Endothelial cell of umbilical vein (primary cell): ENCODE measurements at places on chromosomes 5 and 9. TPM values are rescaled to one million over a fixed set of nuclear protein-coding genes. Genes with fewer than 3 reads are reported as not detected.
A peak's percentile ranks its signal among the peaks of the same experiment; 100 is the strongest.

DNA sequence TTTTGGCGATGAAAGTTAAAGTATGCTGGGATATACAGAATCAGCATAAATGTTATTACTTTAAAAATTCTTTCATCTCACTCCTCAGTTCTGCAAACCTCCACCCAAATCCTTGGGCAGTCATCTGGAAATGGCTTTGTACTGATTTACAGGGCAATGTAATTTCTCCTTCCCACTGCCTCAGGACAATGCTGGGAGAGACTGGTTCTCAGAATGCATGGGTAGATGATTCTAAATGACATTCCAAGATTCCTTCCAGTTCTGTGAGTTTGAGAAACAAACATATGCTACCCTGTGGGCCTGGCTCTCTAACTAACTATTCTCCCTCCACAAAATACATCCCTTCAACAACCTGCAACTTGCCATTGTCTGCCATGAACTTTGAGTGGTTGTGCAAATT is 7.5 kb upstream of the PSAT1 start:
- no peak for DNase-seq

DNA sequence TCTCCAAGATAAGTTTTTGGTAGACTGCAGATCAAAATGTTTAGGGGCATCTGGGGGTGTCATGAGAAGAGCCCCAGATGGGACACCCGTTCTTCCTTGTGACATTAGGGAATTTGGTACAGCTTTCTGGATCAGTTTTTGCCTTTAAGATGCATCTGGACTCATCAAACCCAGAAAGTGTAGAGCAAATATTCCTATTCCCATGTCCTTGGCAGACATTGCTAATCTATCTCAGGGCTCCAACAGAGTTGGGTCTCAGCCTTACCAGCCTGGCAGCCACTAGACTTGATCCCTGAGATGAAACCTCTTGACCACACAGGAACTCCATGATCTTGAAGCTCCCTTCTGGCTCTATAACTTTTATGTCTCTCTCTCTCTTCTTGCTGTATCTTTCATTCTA is 35.6 kb downstream of the ERGIC1 start:
- DNase-seq: no peak

DNA sequence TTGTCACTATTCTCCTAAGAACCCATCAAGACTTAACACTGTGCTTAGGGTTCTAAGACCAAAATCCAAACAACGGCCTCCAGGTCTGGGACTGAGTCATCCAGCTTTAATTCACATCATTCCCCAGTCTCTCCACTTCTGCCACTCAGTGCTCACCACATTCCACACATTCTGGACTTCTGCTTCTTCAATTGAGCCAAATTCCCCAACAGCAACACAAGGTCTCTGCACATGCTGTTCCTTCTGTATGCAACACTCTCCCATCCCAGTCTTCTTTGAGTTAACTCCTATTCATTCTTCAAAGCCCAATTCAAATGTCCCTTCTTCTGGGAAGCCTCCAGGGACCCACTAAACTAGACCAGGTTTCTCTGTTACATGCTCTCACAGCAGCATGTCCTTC is 97.8 kb downstream of the GPR21 start:
- no peak for DNase-seq

- no peak for DNase-seq
Measured at GRCh38 chr9:31674264-31674663, 710.2 kb upstream of the ACO1 start.

- DNase-seq: no peak
Measured at GRCh38 chr5:178778919-178779318, 48.5 kb upstream of the ZNF354A start.

GRCh38 chr5:180860273-180860886 is 696 bp downstream of the ZFP62 start:
- no peak for DNase-seq

DNA sequence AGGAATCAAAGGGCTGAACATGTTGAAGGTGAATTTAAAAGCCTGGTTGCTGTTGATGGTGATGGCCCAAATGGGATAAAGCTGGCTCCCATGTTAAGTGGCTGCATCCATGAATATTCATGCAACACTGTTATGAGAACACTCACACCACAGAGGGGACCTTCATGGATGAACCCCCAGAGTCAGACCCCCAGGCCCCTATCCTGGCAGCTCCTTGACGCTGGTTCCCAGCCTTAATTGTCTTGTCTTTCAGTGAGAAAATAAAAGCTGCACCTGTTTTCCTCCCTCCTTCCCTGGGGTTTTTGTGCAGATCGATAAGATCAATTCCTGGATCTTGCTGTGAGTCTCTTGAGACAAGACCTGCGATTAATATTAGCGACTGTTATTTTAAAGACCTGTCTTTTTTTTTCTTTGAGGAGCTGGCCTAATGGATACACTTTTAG is 371.7 kb downstream of the ICE1 start:
- no peak for DNase-seq

DNA sequence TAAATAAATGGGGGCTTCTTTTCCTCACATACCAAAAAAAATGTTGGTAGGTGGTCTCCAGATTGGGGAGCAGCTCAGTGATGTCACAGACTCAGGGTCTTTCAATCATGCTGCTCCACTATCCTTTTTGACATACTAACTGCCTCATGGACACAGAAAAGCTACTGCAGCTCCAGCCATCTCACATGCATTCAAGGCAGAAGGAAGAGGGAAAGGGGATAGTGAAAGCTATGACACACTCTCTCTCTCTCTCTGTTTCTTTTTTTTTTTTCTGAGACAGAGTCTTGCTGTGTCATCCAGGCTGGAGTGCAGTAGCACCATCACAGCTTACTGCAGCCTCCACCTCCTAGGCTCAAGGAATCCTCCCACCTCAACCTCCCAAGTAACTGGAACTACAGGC is 7.9 kb upstream of the ADGRD2 start:
- no peak for DNase-seq

- DNase-seq: no peak
Measured at GRCh38 chr9:129907201-129907600, 71.9 kb downstream of the USP20 start.

- no peak for DNase-seq
Measured at GRCh38 chr5:43548358-43548757, 8.5 kb downstream of the PAIP1 start.

DNA sequence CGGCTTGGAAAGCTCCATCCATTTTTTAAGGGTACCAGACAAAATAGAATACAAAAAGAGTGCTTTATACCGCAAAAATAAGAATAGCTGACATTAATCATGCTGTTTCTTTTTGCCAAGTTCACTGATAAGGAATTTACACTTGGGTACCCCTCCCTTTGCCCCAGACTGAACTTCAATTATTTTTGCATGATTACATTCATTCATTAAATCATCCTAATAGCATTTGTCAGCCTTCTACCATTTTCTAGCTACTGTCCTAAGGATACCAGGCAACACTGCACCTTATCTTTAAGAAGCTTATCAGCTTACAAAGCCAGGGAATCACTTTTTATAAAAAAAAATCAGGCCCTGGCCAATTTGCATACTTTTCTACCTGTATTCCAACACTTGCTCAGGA is 48.4 kb downstream of the YIPF5 start:
- DNase-seq: peak; percentile 34

DNA sequence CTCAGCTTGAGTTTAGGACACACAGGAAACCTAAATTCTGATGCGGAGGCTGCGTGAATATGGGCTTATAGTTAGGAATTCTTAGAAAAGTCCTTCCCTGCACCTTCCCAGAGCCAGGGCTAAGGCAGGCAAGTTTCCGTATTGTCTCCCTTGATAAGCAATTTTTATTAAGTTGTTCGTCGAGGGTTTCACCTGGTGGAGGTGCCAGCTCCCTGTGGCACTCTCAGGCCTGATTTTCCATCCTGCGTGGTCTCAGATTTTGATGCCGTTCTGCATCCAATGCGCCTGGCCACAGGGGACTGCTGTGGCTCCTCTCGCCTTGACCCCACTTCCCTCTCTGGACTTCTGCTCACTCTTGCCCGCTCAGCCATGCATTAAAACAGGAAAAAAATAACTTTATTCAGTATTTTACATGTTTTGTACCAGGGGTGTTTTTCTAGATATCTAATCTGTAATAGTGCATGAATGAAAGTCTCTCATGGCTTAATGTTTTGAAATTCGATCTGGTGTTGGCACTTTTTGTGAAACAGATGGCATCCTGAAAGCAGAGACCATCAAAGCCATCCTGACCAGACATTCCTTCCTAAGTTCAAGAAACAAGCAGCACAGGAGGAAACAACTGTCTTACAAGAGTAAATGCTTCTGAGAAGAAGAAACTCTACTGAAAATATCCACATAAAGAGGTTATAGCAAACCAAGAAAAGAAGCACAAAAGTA is 50.7 kb downstream of the TRIP13 start:
- DNase-seq: no peak

GRCh38 chr5:39760385-39761198 is 335.8 kb upstream of the DAB2 start:
- peak; percentile 12 for DNase-seq

- DNase-seq: peak; percentile 14
Measured at GRCh38 chr9:72947984-72948465, 4.8 kb downstream of the ALDH1A1 start.

DNA sequence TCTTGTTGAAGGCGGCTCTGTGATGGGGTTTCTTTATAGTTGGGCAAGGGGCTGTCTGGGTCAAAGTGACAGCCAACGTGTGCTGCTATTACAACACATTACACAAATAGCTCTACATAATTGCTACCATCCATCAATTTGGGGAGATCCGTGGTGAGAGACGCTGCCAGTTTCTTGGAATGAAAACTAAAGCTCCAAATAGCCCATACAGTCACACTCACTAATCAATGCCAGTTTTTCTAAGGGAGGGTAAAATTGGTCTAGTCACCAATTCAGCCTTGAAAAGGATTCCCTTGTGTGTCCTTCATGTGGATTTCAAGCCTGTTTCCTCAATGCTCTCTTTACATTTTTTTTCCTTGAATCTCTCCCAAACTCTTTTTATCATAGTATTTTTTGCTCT is 343.3 kb upstream of the KLF4 start:
- DNase-seq: no peak

- no peak for DNase-seq
Measured at GRCh38 chr5:58961631-58962280, 378.9 kb downstream of the RAB3C start.

DNA sequence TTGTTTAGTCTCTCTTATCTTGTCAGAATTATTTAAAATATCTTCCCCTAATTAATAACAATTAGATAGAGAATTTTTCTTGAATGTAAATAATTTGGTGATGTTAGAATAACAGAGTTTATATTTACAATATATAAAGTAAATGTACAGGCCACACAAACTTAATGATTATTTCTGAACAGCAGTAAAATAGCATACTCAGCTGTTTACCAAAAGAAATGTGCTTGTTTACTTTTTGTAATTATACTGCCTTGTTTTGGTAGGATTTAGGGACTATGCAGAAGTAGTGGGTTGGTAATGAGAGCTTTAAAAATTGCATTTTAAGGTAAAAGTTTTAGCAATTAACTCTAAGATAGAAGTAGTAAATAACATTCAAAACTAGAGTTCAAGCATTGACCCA is 17.4 kb downstream of the NDFIP1 start:
- DNase-seq: no peak

DNA sequence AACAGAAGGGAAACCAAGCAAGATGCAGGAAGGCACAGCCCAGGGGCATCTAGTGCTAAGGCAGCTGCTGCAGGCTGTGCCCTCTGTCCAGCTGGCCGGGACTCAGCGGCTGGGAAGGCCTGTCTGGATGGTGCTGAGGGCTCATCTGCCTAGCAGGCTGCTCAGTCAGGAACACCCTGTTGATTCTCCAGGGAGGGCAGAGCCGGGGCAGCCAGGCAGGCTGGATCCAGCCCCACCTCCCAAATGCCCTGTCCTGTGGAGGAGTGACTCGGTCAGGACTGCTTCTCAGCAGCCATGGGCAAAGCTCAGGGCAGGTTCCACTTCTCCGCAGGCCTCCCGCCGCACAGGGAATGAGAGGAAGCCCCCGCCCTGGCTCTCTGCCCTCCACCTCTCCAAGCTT is 7.8 kb upstream of the LCN9 start:
- no peak for DNase-seq

GRCh38 chr5:178784391-178784790 is 53.9 kb upstream of the ZNF354A start:
- no peak for DNase-seq

DNA sequence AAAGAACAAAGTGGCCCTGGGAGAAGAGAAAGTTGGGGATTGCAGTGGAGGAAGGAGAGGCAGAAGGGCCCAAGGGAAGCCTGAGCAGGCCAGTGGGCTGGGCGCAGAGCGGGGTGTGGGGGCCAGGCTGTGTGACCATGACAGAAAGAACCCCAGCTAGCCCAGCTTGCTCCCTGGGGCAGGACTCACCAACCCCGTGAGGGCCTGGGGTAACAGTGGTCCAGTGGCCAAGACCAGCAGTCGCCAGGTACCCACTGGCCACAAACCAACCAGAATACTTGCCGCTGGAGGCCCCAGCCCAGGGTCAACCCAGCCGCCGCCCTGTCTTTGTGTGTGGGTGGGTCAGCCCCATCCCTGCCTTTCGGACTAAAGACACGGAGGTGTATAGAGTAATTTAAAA is 146.5 kb downstream of the CACNA1B start:
- no peak for DNase-seq

- DNase-seq: no peak
Measured at GRCh38 chr5:77024490-77024889, 5.7 kb upstream of the AGGF1 start.

GRCh38 chr5:35365758-35366157 is 135.5 kb upstream of the PRLR start:
- no peak for DNase-seq

DNA sequence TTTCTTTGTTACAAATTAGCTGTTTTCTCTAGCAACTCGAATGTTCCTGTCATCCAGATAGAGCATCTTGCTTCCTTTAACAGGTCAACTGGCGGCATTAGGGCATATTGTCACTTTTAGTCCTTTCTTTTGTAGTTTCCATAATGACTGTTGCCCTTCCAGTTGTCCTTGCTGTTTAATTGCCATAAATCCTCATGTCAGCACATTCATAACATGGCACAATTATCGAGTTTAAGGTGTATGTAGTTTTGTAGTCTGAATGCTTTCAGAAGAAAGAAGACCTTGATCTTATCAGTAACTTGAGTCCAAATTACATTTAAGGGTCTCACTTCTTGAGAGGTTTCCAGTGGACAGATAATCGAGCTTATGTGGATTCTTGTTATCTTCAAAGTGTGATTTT is 161.7 kb upstream of the CDH12 start:
- no peak for DNase-seq

DNA sequence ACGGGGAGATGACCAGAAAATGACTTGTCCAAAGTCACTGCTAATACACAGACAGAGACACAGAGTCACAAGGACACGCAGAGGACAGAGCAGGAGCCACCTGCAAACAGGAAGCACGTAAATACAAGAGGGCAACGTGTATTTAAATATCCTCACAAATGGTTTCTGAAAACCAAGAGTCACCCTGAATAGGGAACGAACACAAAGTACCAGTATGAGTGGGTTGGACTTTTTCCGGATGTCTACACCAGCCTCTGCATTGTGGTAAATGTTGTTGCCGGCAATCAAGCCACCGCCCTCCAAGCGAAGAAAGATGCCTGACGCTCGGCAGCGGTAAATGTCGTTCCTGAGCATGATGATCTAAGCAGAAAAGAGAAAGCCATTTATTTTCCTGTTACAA is 44.5 kb downstream of the FBXO10 start:
- no peak for DNase-seq

Gene SV2C
- total RNA-seq: 0.07 TPM in 1 of 2 replicates, not detected in the other

Gene FYB1
- 0.44 TPM in 1 of 2 replicates, not detected in the other for total RNA-seq

Gene IRGM
- total RNA-seq: not detected in 2 replicates

Gene RASEF
- total RNA-seq: 0.05 and 0.11 TPM in 2 replicates

Gene RAB24
- 20.6 and 20.7 TPM in 2 replicates for total RNA-seq

Gene PHAX
- total RNA-seq: 48.2 and 51.2 TPM in 2 replicates

Gene ZNF883
- not detected in 2 replicates for total RNA-seq

Gene SMIM33
- not detected in 2 replicates for total RNA-seq

Gene CSF1R
- not detected in 2 replicates for total RNA-seq

Gene TEX48
- total RNA-seq: not detected in 2 replicates

Gene C6
- not detected in 2 replicates for total RNA-seq

Gene NSUN2
- total RNA-seq: 73.0 and 85.4 TPM in 2 replicates

Gene C5orf58
- total RNA-seq: not detected in 2 replicates

Gene CENPH
- 16.4 and 17.1 TPM in 2 replicates for total RNA-seq
